ENCODE measurements at places on chromosomes 6 and 20. TPM values are rescaled to one million over a fixed set of nuclear protein-coding genes. Genes with fewer than 3 reads are reported as not detected.
A peak's percentile ranks its signal among the peaks of the same experiment; 100 is the strongest.

DNA sequence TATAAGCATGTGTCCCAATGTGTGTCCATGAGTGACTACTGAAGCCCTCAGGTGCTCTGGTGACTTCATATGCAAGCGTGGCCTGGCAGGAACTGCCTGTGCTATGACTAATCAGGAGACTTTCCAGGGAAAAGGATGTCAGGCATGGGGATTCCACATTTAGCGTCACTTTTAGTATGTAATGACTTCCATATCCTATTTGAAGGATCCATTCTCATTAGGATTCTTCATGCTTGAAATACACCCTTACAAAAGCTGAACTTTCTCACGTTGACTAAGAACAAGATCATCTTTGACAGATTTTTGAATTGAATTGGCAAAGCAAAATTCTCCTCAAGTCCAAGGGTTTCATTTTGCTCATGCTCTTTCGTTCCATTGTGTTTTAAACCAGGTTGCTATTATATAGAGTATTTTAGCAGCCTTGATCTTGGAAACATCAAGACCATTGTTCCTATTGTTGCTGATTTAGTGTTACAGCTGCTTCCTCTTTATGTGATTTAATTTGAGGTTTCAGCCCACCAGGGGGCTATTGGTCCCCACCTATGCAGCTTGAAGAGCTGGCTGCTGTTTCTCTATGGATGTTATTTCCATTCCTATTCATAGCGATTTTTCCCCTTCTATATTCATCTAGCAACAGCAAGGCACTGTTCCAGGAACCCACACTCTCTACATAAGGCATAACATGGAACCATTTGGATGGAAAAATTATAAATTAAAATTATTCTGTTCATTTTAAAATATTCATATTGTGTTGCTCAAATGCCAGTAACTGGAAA, 418.6 kb downstream of the CDKAL1 start:
- DNase-seq = no peak

DNA sequence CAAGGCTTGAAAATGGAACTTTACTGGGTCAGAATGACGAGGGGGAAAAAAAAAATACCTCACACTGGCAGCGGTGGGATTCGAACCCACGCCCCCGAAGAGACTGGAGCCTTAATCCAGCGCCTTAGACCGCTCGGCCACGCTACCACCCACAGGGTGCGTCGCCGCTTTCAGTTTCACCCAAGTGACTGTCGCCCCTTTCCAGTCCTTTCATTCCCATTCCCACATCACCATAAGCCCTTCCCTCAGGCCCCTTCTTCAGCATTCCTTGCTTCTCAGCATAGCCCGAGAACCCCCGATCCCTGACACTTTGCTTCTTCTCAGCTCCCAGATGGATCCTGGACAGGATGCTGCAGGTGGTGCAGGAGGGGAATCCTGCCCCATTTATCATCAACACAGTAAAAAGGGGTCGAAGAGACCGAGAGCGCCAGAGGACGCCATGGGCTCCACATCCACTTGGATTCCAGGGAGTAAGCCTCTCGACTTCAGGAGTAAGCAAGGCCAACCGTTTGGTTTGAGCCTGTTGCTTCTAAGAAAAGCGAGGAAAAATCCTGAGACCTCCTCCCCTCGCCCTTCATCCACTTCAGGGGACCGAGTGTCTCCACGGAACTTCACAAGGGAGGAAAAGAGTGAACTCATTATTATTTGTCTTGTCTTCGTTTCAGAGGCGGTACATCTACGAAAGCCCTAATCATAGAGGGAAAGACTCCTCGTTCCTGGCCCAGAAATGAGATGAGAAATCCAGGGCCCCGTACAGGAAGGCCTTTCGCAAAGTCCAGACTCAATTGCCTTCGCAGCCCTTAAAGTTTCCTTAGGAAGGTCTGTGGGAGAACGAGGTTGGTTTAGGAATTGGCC, 20.0 kb upstream of the TRIM27 start:
- DNase-seq = peak; percentile 76

DNA sequence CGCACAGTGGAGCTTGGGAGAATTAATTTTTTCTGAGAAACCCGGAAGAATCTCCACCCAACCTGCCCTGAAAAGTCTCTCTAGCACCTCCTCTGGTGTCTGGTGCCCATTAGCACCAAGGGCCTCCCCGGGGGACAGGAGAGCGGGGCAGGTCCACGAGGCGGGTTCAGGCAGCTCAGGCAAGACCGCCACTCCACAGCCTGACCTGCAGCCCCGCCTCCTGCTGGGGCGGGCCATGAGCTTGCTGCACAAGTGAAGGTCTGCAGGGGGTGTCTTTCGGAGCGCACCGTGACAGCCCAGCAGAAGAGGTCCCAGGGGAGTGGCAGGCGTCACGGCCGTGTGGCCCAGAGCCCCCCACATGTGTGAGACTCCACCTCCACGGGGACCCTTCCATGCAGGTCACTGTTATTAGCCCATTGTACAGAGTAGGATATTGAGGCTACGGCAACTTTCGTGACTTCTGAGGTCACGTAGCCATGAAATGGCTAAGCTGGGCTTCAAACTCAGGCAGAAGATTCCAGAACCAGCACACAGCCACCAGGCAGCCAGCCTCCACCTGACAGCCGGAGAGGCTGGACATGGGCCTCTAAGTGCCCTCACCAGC, 63.9 kb upstream of the SLCO4A1 start:
- DNase-seq = no peak

DNA sequence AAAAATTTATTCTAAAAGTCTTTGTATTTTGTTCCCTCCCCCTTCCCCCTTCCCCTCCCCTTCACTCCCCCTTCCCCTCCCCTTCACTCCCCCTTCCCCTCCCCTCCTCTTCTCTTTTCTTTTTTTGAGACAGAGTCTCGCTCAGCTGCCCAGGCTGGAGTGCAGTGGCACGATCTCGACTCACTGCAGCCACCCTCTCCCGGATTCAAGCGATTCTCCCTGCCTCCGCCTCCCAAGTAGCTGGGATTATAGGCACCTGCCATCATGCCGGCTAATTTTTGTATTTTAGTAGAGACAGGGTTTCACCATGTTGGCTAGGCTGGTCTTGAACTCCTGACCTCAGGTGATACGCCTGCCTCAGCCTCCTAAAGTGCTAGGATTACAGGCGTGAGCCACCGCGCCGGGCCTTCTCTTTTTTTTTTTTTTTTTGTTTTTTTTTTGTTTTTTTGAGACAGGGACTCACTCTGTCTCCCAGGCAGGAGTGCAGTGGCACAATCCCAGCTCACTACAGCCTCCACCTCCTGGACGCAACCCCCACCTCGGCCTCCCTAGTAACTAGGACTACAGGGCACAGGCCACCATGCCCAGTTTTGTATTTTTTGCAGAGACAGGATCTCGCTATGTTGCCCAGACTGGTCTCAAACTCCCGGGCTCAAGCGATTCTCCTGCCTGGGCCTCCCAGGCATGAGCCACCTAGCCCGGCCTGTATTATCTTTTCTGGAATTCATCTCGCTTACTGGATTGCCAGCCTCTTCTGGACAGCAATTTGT, 1.1 kb upstream of the AFG1L start:
- no peak for DNase-seq

DNA sequence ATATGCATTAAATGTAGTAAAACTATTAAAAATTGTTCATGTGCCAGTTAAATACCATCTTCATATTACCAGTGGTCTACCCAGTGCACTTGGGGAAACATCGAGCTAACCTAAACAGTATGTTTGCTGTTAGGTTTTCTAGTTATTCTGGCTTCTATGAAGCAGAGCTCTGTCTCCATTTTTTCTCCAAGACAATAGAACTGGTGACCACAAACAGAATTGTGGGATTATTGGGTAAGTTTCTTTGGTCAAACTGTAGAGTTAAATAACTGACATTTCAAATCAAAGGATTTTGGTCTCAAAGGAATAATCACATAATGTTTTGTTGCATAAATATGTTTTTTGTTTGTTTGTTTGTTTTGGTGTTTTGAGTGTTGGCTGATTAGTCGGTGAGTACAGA, 40.5 kb upstream of the EDN3 start:
- DNase-seq = no peak

The CCM2L gene
- total RNA-seq = not detected

The HCRTR2 gene
- not detected for total RNA-seq

The NTSR1 gene
- total RNA-seq = 19.3 TPM

The KPNA5 gene
- 6.1 TPM for total RNA-seq

The SFTA2 gene
- total RNA-seq = not detected

The EDN1 gene
- 12.0 TPM for total RNA-seq

The FLRT3 gene
- total RNA-seq = 0.69 TPM

The ZFP57 gene
- total RNA-seq = not detected

The SLC16A10 gene
- total RNA-seq = 2.5 TPM

The EMILIN3 gene
- 0.25 TPM for total RNA-seq

The LRRN4 gene
- not detected for total RNA-seq

The HEY2 gene
- not detected for total RNA-seq

The AK9 gene
- 4.7 TPM for total RNA-seq

Data from NCI-H460 (cell line).